ENCODE measurements at places on chromosomes 12 and 14. TPM values are rescaled to one million over a fixed set of nuclear protein-coding genes. Genes with fewer than 3 reads are reported as not detected.

The GYS2 gene
- total RNA-seq, result not detected

The CIROP gene
- not detected for total RNA-seq

The MAP3K12 gene
- 14.3 TPM for total RNA-seq

The SRGAP1 gene
- 2.1 TPM for total RNA-seq

The RIPK3 gene
- not detected for total RNA-seq

The PNP gene
- total RNA-seq, result 88.6 TPM

The TDRD9 gene
- total RNA-seq, result not detected

The CABP1 gene
- not detected for total RNA-seq

- DNase-seq, result peak; percentile 32
Measured at GRCh38 chr12:64099397-64099796, 122.7 kb downstream of the KICS2 start.

GRCh38 chr12:67111182-67111581, 158.0 kb upstream of the CAND1 start:
- no peak for DNase-seq

DNA sequence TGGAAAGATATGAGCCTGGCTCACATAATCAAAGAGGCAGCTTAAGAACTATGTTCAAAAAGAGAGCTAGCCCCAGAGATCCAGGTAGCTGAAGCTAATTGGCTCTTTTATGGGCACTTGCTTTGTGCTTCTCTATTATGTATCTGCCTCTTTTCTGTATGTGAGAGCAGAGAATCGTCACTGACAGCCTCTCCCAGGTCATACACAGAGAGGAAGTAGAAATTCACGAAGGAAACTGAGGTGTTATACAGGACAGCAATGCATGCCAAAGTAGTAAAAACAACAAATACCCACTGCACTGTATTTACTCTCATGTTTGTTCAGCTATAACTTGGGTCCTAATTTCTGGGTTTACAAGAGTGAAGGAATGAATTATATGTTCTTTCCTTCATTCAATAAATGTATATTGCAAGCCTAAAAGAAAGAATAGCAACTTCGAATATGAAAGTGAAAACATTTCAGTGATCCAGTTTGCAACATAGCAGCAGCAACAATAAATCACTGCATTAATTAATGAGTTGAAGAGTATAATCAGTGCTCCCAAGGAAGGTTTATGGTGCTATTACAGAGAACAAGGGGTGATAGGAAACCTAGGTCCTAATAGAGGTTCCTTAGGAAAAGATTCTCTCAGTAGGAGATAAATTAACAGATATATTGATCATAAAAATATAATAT, 47.1 kb upstream of the ATXN7L3B start:
- DNase-seq, result no peak

GRCh38 chr12:29131539-29131938, 17.5 kb upstream of the FAR2 start:
- DNase-seq, result no peak

DNA sequence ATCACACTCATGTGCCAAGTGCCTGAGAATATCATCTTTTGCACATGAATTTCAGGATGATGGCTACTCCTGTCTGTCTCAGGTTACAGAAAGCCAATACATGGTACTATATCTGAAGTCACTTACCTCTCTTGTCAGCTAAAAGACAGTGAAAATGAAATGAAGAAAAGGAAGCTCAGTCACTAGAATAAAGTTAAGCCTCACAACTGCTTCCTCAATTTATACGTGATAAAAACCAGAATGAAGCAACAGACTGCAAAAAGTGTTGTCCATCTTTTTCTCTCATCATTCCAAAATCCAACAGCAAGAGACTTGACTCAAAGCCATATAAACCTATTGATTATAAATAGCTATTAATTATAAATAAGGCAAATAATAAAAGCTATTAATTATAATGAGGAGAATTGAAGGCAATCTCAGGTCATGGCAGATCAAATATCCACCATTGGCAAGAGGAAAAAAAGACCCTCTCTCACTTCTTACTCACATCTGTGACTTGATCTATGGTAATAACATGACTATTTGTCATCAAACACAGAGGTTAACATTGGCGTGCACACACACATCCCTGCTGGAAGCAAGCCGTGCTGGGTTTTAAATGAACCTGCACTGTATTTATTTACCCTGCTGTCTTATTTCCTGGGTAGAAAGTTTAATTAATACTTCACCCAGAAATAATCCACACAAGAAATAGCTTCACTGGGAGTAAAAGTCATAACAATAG, 10.0 kb downstream of the NIN start:
- DNase-seq, result no peak

- DNase-seq, result no peak
Measured at GRCh38 chr12:59080101-59080500, 159.8 kb upstream of the LRIG3 start.

- no peak for DNase-seq
Measured at GRCh38 chr12:12891881-12892355, 556 bp downstream of the GPRC5A start.

GRCh38 chr12:117671734-117672133, 297.1 kb downstream of the KSR2 start:
- no peak for DNase-seq

GRCh38 chr14:35134329-35135123, 12.2 kb downstream of the PRORP start:
- DNase-seq, result peak; percentile 10

DNA sequence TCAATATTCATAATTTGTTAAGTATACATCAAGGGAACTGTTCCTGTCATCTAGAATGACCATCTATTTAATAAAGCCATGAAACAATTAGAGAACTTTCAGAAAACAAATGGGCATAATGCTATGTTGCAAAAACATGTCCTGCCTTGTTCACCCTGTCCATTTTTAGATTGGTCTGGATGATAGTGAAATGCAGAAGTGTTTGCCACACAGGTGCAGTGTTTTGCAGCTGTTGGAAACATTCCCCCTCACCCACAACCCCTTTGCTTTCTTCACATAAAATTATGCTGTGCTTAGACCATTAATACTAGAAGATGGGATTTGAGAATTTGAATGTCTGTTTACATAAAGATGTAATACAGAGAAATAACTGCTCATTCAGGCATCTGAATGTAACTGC, 36.5 kb downstream of the LEMD3 start:
- no peak for DNase-seq

DNA sequence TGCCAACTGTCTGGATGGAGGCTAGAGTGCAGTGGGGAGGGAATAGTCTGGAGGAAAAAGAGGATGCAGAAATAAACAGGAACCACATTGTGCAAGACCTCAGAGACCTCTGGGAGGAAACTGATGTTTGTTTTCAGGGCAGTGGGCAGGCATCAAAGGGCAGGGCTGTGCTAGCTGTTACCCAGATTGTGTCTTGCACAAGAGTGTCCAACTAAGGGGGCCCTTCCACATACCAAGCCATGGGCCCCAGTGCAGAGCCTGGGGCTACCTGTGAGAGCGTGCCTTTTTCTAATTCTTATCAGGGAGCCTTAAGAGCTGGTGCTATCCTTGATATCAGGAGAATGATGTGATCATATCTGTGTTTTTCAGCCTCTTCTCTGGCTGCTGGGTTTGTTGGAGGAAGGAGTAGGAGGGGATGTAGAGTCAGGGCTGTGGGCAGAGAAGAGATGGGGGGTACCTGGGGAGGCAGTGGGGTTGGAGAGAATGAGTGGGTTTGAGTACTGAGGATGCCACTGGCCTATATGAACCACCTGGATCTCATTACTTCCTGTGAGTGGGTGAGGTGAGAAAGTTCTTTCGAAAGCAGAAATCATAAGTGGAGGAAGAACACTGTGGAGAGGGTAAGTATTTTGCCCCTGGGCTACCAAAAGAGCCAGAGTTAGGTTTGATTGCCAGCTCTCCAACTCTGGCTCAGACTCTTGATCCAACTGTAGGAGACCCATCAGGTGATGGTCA, 259.2 kb upstream of the CRY1 start:
- DNase-seq, result no peak

- DNase-seq, result no peak
Measured at GRCh38 chr14:73613419-73613963, 1.2 kb downstream of the ACOT6 start.

DNA sequence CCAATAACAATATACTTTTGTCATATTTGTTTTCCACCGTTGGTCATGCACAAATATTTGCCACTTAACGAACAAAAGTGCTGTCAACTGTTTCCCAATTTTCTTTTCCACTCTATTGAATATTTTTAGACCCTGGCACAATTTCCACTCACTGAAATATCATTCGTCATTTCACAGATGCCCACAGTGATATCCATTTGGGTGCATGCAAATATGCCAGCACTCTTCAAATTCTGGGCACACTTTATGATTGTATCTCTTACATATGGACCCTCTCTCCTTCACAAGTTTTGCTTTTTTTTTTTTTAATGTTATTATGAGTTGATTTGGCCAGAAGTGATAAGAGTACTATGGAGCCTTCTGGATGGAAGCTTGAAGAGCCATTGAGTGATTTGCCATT, 1557.3 kb upstream of the FLRT2 start:
- no peak for DNase-seq

DNA sequence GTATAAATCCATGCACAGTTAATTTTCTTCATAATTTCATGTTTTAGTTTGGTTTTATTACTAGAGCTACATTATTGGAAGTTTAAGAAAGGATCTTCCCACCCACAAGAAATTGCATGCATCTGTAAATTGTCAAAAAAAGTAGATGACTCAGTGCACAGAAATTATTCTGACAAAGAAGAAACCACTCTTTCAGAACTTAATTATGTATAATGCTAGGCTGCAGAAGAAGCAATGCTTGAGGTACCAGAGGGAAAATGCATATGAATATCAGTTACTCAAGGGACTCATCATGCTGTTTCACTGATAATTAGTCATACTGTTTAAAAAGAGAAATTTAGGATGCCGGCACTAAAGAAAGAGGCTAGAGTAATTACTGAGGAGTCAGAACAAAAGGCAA, 147.0 kb downstream of the SLC16A7 start:
- no peak for DNase-seq
